ENCODE measurements at places on chromosomes 7 and 10.

DNA sequence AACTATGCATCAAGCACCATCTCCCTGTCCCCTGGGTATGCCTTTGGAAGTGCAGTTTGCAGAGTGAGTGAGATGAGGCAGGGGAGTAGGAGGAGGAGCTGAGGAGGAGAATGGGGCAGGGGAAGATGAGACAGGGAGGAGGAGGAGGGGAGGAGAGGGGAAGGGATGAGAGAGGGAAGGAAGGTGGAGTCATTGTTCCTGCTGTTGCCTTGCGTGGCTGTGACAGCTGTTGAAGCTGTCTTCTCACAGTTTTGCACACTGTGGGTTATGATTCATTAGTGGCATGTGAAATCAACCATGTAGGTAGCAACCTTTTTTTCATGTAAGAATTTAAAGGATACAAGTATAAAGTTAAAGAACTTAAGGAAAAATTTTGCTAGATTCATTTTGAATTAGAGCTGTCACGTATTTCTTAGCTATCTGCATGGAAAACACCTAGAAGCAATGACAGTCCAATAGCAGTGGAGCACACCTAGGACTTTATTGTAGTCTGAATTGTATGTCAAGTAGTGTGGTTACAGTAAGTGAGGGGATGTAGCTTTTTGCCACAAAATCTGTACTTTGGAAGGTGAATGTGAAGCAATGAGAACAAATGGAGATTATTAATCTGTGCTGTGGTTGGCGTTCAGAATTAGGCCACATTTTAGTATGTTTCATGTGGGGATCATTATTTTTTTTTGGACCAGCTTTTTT lies 21.7 kb downstream of the CCM2 start:
- peak; percentile 70 for DNase-seq

GRCh38 chr7:50805447-50806125 lies 22.9 kb upstream of the GRB10 start:
- DNase-seq: no peak

DNA sequence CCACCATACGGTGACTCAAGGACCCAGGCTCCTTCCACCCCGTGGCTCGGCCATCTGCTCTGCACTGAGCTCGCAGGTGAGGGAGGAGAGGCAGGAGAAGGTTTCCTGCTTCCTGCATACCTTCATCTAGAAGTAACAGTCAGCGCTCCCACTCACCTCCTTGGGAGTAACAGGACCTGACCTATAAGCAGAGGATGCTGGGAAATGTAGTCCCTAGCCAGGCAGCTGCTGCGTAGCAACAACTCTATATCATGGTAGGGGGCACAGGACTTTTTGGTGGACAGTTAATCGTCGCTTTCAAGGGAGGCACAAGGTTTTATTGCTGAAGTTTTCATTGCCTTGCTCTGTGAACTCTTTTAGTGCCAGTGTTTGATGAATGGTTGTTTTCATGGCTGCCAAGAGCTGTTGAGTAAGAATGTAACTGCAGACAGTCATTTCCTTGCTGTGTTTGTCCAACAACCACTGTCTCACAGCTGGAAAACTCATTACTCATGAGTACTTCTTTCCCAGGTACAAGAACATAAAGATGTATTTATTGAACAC lies 10.2 kb upstream of the ZFYVE27 start:
- peak; percentile 84 for DNase-seq

DNA sequence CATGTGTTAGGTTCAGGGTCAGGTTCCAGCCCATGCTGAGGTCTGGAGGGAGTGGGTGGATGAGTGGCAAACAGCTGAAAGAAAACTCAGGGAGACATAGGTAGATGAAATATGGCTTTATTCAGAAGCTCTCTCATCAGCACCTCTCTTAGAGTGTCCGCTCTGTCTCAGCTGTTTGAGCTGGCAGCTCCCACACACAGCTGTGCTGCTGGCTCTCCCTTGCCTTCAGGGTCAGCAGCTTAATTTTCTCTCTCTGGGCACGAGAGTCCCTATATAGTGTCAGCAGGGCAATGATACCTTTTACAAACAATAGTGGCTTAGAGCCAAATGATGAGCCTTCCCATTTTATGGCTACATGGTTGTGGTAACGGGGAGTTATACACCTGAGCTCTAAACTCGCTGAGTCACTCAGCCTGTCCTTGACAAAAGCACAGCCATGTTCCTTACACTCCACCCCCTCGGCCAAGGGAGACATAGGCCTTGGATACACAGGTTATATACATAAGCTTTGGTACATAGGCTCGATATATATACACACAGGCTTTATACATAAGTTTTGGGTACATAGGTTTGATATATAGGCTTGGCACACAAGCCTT lies 10.4 kb downstream of the RNF133 start:
- DNase-seq: no peak

- no peak for DNase-seq
Measured at GRCh38 chr7:2662273-2663120, 25.5 kb upstream of the AMZ1 start.

- DNase-seq: no peak
Measured at GRCh38 chr7:131967216-131967730, 410.8 kb upstream of the PODXL start.

GRCh38 chr7:107130487-107131220 lies 38.1 kb upstream of the HBP1 start:
- no peak for DNase-seq

DNA sequence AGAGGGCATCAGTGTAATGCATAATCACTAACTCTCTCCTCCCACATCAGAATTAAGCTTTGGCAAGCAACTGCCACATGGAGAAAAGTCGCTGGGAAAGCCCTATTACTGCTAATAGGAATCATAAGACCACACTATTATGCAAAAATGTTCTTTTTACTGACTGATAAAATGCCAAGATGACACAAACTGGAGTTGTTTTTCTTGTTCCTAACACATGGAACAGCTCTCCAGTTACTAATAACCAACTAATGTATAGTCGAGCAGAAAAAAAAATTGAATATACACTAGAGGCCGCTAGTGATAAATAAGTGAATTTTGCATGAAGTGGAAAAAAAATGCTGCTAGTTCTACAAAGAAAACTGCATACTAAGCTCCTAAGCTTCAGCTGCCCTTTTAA lies 165.6 kb downstream of the TPK1 start:
- peak; percentile 38 for DNase-seq

GRCh38 chr7:66198956-66199355 lies 6.2 kb upstream of the TPST1 start:
- no peak for DNase-seq

- DNase-seq: peak; percentile 73
Measured at GRCh38 chr10:58590152-58590840, 77.6 kb downstream of the BICC1 start.

GRCh38 chr10:59695637-59696036 lies 14.0 kb downstream of the SLC16A9 start:
- DNase-seq: no peak

DNA sequence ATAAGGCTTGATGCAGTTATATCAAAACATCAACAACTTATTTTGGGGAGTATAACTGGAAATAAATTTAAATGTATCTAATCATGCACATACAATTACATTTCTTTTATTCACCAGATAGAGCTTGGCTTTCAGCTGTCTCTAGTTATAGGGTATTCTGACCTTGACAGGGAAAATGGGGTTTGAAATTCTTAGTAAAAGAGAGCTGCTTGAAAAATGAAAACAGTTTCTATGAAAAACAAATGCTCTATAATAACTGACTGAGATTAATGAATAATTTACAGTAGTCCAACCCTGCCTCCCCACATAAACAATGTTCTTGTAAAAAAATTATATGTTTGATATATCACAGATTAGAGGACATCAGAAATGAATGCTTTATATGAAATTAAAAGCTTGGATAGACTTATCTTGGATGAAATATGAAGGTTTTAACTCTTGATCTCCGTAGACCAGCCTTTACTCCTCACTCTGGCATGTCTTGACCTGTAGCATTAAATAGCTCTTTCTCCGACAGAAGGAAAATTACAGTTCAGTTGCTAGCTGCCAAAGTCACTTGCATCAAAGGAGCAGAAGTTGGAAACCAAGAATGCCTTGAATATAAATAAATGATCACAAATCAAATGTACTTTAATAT lies 32.1 kb downstream of the VWC2 start:
- no peak for DNase-seq

DNA sequence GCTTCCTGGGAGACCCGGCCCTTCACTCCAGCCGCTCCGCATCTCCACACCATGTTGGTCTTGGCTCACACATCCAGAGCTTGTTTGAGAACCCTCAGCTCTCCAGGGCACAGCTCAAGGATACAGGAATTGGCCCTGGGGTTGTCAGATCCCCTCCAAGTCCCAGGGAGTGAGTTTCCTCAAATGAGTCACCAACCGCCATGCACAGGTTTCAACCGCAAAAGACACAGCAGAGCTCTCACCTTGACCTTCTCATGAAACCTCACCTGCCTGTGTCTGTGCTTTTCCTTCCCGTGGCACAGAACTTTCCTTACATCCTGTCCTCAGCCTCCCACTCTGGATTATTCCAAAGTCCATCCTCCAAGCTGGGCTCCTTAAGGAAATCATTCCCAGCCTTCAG lies 20.6 kb downstream of the AZGP1 start:
- DNase-seq: no peak

- peak; percentile 67 for DNase-seq
Measured at GRCh38 chr10:128211953-128212727, 85.9 kb upstream of the MKI67 start.

- DNase-seq: no peak
Measured at GRCh38 chr10:109944613-109945012, 21.3 kb upstream of the XPNPEP1 start.

GRCh38 chr7:65390588-65390987 lies 16.9 kb downstream of the ZNF92 start:
- DNase-seq: no peak

DNA sequence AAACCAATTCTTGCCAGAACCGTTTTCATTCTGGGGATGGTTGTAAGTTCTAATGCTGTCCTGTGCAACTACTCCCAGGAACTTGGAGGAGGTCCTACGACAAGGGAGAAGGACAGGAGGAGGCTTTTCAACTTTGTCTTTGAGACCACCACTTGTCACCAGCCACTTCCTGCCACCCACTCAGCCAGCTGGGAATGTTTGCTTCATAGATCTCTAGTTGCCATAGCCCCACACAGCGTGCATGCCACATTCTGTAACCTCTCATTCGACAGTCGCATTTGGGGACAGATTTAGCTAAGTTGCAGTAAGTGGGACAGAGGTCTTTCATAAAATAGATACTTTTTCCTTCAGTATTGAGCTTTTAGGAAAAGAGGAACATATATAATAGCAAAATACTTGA lies 78.0 kb downstream of the TAF3 start:
- DNase-seq: no peak

DNA sequence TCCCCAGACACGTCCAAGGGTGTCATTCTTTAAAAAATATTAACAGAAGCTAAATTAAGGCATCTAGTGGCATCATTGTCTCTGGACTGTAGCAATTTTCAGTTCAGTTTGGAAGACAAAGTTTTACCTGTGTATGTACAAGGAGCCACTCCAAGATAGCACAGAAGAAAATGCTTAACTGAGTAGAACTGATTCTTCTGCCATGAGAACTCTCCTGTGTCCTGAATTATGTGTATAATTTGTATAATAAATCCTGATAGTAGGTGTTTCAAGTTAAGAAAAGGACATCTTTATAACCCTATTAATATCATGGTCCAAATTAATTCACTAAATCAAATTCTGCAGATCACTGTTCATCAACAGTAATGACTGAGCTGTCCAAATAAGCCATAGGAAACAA lies 1104.0 kb downstream of the XPNPEP1 start:
- DNase-seq: no peak

GRCh38 chr7:95824616-95825015 lies 52.3 kb downstream of the DYNC1I1 start:
- no peak for DNase-seq

- no peak for DNase-seq
Measured at GRCh38 chr10:118107541-118107940, 60.8 kb upstream of the RAB11FIP2 start.

- DNase-seq: no peak
Measured at GRCh38 chr7:111743244-111743847, 181.1 kb upstream of the IMMP2L start.

DNA sequence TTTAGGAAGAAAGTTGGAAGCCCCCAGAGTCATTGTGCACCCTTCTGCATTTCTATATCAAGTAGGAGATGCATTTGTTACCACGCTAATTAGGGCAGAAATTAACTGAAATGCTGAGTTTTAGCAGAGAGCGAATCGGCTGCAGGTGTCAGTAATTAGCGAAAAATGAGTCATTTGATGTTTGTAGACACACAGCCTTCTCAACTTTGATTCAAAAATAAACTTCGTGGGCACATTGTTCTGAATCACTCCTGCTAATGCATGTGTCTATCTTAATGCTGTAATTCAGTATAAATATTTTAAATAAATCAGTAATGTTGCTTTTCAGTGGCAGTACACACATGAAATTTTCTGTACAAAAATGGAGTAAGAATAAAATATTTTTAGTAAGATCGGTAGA lies 109.5 kb upstream of the CARD11 start:
- DNase-seq: no peak

DNA sequence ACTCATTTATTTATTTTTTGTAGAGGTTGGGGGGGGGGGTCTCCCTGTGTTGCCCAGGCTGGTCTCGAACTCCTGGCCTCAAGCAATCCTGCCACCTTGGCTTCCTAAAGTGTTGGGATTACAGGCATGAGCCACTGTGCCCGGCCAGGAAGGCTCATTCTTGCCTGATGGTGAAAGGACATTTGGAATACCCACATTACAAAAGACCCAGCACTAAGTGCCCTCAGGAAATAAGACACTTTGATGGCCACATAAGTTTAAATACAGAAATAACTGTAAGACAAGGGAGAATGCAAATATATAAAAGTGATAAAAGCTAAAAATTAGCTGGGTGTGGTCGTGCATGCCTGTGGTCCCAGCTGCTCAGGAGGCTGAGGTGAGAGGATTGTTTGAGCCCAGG lies 8.0 kb upstream of the SERPINE1 start:
- no peak for DNase-seq

DNA sequence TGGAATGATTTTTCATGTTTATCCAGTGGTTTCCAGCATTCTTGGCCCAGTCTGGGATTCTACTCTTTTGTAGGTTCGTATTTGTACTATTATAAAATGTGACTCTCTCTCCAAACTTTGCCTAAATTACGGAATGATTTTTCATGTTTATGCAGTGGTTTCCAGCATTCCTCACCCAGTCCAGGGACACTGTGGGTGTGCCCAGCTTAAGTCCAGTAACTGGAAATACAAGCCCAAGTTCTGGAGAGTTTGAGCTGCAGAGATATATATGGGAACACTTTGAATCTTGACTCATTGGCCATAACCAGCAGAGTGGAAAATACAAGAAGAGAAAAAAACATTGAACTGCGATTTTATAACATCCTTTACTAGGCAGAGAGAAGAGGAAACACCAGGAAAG lies 5.9 kb upstream of the MAGI2 start:
- no peak for DNase-seq

Data from HT1080 (cell line).